Uterus (tissue), 4 donors: ENCODE measurements at places on chromosomes 2 and 18. TPM values are rescaled to one million over a fixed set of nuclear protein-coding genes. Genes with fewer than 3 reads are reported as not detected.
A peak's percentile ranks its signal among the peaks of the same experiment; 100 is the strongest.

DNA sequence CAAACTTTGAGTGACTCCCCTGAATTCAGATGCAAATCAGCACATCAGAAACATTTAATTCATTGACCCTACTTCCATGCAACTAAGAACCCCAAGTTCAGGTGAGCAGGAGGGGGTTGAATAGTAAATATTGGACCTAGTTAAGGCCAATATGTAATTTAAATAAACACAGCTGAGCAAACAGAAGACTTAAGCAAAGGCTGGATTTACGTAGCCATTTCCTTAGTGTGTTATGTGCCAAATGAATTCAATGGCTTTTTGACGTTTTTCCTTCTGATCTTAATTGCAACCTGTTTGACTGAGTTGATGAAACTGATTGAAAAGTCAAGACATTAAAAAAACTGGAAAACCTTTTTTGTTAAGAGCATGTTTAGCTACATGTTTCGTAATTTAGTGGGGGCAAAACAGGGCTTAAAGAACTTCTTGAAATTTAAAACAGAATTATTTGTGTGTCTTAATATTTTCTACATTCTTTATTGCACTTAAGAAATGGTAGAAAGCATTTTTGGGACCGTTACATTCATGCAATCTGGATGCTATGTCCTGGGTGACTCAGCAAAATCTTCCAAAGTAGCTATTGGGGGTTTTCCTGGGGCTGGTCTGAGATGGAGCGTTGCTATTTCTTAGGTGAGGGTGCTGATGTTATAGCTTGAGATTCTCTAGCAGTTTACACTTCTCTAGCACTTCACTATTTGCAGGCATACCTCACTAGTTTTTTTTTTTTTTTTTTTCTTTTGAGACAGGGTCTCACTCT lies 25.5 kb upstream of the KCNE4 start:
- DNase-seq: no peak

The DSG1 gene
- total RNA-seq: not detected

The IL36A gene
- total RNA-seq: not detected

- no peak for DNase-seq
These were observed 235.9 kb downstream of the SETBP1 start for GRCh38 chr18:44916429-44917207.

The STAMBP gene
- 115 TPM for total RNA-seq

DNA sequence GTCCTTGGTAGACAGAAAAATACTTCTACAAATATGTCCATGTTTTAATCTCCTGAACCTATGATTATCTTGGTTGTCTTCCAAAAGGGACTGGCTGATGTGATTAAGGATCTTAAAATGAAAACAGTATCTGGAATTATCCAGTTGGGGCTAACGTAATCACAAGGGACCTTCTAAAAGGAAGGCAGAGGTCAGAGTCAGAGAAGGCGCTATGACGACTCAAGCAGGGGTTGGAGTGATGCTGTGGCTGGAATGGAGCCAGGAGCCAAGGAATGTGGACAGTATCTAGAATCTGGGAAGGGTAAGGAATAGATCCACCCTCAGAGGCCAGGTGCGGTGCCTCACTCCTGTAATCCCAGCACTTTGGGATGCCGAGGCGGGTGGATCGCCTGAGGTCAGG lies 4.2 kb upstream of the USP14 start:
- DNase-seq: no peak

GRCh38 chr2:154978244-154978643 lies 279.7 kb downstream of the KCNJ3 start:
- no peak for DNase-seq

DNA sequence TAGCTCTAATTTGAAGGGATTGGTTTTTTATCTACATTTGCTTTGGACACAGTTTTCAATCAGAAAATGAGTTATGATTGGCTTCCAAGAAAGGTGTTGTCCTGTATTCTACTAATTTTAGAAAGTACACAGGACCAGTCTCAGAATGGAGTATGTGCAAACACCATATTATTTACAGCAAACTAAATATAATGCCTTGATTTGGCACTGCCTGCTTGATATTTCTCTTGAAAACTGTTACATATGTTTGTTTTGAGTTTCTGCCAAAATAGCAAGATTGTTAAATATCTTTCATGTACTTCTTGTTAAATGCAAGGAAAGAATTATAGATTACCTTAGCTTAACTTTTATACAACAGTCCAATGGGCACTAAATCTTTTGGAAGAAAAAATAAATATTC lies 694.9 kb downstream of the KCNJ3 start:
- DNase-seq: no peak

DNA sequence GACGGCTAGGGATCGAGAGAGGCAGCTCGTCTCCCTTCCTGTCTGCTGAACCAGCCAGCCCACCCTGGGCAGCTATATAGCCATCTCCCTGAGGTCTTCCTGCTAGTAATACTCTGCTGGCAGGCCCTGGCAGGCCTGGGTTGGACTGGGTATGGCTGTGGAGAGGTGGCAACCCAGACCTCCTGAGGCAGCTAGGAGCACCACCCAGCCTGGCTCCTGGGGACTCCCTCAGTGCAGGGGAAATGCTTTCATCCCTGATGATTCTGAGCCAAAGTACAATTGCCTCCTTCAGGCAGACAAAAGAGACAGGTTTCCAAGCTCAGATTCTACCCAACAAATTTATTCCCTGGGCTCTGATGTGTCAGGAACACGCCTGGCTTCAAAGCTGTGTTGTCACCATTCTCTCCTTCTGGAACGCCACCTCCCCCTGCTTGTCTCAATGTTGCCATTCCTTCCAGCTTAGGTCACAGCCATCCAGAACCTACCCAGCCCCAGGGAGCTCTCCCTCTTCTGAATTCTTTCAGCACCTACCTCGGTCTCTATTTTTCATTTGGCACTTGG lies 4.7 kb upstream of the DNAJB2 start:
- peak; percentile 36 for DNase-seq

DNA sequence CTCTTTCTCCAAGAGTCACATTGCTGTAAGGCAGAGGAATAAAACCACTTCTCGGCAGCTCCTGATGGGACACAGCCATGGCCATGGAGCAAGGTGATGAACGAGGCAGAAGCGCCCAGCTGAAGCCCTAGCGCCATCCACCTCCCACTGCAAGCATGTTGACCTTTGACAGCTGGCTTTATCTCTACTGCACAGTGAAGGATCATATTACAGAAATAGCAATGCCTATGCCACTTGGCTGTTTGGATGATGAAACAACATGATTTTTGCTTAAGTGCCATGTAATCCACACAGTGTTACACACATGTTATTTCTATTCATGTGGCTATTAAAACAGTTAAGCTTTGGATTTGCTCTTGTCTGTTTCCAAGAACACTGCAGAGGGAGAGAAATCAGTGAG lies 167.7 kb downstream of the VAPA start:
- no peak for DNase-seq

DNA sequence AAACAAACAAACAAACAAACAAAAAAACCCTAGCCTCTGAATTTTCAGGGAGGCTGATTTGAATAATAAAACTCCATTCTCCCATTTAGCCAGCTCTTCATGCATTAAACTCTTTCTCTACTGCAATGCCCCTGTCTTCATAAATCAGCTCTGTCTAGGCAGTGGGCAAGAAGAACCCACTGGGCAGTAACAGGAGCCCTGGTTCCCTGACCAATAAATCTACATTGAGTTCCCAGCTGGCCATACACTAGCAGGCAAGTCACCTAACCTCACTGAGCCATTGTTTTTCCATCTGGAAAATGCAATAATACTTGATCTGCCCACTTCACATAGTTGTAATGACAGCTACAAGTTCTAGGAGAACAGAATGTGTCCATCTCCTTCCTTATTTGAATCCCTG lies 57.6 kb upstream of the YPEL5 start:
- no peak for DNase-seq

DNA sequence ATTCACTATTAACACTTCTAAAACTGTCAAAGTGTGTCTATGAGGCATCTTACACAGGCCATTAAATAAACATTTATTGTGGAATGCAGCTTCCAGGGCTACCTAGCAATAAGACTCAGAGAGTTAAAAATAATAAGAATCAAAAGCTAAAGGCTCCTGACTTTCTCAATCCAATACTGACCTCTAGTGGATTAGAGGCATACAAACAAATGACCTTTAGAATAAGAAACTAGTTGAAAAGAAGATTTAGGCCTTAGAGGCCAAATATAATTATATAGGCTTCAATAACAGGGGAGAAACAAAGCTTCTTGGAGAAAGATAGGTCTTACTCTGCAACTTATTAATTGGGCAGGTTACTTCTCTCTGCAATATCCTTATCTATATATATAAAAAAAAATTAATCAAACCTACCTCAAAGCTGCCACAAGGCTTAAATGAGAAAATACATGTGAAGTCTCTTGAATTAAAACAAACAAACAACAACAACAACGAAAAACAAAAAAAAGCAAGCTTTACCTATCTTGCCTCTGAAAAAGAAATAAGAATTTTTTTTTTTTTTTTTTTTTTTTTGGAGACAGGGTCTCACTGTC lies 246.1 kb downstream of the EXOC6B start:
- no peak for DNase-seq

DNA sequence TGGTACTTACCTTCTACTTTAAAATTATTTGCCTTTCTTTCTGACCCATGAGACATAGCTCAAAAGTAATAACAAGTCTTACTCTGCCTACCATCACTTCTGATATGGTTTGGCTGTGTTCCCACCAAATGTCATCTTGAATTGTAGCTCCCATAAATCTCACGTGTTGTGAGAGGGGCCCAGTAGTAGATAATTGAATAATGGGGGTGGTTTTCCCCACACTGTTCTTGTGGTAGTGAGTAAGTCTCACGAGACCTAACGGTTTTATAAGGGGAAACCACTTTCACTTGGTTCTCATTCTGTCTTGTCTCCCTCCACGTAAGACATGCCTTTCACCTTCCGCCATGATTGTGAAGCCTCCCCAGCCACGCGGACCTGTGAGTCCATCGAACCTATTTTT lies 47.5 kb downstream of the GALNT3 start:
- no peak for DNase-seq

DNA sequence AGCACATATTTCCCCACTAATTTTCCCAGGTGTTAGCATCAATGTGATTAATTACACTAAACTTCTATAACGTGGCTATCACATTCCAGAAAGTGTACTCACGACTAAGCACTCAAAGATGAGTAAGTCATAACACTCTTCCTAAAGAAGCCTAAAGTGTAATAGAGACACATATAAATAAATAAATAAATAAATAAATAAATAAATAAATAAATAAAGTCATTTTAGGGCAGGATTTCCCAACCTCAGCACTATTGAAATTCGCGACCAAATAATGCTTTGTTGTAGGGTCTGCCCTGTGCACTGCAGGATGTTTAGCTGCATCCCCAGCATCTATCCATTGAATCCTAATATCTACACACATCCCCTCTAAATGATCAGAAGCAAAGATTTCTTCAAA lies 390.9 kb downstream of the CDH7 start:
- no peak for DNase-seq

The NGEF gene
- 6.8 TPM for total RNA-seq

- peak; percentile 60 for DNase-seq
These were observed 633 bp downstream of the NABP1 start for GRCh38 chr2:191678437-191679100.

GRCh38 chr18:14104906-14105748 lies 27.1 kb downstream of the ZNF519 start:
- DNase-seq: no peak

The CFC1 gene
- total RNA-seq: not detected

GRCh38 chr2:105961599-105962146 lies 217.0 kb downstream of the NCK2 start:
- no peak for DNase-seq

DNA sequence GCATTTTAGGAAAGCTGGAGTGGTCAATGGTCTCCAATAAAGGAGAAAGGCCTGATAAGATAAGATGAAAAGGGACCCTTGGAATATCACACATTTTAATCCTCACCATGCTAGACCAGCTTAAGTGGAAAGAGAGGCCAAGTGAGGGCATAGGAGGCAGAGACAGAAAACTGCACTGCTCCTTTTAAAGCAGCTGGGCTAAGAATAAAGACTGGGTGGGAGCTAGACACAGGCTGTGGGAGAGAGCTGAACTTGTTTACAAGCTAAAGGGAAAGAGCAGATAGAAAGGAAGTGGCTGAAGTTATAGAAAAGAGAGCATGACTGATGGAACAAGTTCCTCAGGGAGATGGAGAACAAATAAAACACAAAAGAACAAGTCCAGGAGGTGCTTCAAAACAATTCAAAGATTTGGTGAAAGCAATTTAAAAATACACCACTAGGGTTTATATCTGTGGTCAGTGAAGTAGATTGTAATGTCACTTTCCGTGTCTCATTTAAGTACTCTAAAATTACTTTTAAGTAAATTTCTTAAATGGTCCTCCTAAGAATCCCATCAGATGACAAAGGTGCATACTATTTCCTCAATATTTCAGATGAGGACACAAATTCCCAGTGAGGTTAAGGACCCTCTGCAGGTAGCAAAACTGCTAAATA lies 7.5 kb downstream of the COL5A2 start:
- no peak for DNase-seq

DNA sequence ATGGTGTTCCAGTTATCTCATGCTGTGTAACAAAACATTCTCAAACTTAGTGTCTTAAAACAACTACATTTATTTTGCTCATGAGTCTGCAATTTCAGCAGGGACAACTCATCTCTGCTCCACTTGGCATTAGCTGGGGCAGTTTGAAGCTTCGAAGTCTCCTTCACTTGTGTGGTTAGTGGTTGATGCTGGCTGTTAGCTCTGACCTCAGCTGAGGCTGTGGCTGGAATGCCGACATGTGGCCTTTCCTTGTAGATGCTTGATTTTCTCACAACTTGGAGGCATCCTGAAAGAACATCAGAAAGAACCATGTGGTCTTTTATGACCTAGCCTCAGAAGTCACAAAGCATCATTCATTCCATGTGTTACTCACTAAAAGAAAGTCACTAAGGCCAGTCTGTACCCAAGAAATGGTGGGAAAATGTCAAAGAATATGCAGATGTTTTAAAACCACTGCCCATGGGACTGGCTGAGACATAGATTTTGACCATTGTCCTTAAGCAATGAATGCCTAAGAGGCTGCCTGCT lies 3.8 kb upstream of the TMSB10 start:
- DNase-seq: no peak

- no peak for DNase-seq
These were observed 17.2 kb downstream of the MYO1B start for GRCh38 chr2:191262436-191262835.

DNA sequence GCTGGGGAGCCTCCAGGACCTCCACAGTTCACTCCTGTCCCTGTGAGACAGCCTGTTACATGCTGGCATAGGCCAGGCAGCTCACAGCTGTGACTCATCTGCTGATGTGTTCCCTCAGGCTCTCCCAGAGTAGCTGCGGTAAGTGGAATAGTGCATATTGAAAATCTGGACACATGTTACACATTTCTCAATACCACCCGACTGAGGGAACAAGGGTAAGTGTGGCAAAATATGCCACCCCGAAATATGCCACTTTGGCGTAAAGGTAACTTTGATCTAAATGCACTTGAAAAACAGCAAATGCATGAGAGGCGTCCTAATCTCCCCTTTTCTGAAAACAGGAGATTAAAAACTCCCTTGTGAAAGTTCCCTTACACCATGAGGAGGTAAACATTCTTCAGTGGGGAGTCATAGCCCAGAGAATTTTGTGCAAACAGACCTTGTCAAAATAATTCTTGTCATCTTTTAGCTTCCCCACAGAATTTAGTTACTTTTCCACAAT lies 557.9 kb downstream of the CCDC85A start:
- DNase-seq: peak; percentile 25
